ENCODE measurements at places on chromosomes 5 and 9.
A peak's percentile ranks its signal among the peaks of the same experiment; 100 is the strongest.

- no peak for DNase-seq
Measured at GRCh38 chr9:33135470-33135958, 31.6 kb downstream of the B4GALT1 start.

- no peak for DNase-seq
Measured at GRCh38 chr5:15595929-15596328, 95.9 kb downstream of the FBXL7 start.

- DNase-seq, result no peak
Measured at GRCh38 chr5:73692166-73692640, 66.2 kb downstream of the ARHGEF28 start.

DNA sequence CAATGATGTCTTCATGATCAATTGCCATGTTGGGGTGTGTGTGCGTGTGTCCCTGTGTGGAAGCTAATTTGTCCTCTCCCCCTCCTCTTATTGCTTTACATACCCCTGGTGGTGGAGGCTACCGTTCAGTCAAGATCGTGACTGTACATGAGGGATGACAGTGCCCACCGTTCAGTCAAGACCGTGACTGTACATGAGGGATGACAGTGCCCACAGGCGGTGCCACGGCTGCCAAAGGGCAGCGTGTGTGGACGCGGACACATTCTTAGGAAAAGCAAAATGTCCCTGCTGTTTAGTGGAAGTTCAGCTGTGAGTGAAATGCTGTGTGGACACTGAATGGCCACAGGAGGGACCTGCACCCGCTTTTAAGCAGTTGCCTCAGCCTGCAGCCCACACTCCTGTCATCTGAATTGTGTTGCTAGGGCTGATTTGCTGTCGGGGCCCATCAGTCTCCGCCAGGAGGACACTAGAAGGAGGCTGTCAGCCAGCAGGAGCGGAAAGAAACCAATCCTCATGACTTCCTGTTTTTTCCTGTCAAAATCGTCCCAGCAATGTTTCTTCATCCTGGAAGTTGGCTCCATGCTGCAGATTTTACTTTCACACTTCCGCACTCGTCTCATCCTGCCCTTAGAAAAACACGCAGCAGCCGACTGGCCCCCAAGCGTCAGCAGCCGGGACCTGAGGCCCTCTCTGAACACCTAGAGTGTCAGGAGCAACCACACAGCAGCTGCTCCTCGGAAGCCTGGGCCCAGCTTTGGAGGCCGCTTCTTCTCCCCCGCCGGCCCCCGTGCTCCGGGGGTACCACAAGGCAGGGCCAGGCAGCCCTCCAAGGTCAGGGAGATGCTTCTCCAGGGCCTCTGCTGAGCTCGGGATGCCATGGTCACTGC lies 9.1 kb downstream of the OR2V1 start:
- no peak for DNase-seq

DNA sequence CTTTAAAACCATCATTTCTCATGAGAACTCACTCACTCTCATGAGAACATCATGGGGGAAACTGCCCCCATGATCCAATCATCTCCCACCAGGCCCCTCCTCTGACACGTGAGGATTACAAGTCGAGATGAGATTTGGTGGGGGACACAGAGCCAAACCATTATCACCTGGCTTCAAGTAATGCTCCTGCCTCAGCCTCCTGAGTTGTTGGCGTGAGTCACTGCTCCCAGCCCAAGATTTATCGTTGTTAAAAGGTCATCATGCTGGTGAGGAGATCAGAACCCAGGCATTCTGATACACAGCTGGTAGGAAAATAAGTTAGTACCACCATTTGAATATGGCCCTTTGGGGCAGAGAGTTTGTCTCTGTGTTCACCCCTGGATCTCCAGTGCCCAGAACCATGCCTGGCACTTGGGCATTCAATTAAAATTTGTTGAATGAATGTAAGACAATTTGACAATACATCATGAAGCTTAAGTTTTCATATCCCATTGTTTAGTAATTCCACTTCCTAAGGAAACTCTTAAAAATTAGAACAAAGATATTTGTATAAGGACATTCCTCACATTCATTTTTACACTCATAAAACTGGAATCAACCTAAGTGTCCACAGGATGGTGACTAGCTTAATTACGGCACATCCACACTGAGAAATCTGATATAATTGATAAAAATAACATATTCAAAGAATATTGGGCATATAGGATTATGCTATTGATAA lies 58.0 kb upstream of the COL15A1 start:
- DNase-seq, result no peak

DNA sequence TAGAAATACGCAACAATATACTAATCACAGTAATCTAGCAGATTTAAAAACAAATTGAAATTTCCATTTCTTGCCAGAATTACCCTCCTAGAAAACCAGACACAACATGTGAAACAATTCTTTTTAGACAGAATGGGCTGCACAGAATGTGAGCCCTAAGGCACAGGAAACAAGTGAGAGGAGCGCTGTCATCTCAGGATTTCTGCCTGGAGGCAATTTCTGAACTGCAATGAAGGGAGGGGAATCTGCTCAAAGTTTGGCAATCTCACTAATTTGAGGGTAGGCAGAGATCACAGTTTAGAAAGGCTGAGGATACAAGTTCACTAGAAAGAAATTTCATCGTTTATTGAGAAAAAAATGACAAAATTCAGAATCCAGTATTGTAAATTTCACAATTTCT lies 70.3 kb downstream of the INIP start:
- DNase-seq, result no peak

- no peak for DNase-seq
Measured at GRCh38 chr9:107397076-107398044, 92.2 kb downstream of the KLF4 start.

- DNase-seq, result no peak
Measured at GRCh38 chr5:157362982-157363381, 97.0 kb upstream of the NIPAL4 start.

DNA sequence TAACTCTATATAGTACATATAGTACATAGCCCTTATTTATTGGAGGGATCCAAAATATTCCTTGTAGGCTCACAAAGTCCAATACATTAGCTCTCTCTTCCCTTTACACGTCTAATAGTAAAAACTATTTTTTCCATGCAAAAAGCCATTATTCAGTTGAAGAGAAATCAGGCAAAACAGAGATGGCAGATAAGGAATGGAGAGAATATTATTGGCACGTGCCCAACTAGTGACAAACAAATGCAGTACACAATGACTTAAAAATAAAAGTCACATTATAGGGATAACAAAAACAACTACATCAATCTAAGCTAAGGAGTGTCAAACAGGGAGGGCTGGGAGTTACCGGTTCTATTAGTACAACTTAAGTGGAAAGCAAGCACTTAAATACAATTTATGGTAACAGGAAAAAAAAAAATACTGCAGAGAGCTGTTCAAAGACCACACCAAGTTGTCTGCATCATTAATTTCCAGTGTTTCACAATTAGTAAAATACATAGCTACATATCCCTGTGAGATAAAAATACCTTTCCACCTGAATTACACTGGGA lies 4.1 kb upstream of the SCAI start:
- DNase-seq, result no peak

DNA sequence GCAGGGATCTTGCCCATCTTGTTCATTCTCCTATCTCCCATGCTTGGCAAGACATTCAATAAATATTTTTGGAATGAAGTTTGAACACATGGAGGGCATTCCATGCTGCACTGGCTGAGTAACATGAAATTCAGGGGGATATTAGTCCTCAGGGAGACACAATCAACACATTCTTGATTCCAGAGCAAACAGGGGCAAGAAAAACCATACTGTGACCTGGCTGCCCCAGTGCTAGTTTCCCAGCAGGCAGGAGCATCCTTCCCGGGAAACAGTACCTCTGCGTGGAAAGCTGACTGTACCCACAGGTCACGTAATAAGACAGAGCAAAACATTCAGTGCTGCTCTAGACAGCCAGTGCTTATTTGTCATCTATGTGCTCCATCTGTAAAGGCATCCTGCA lies 66.3 kb upstream of the SPOCK1 start:
- DNase-seq, result no peak

- DNase-seq, result no peak
Measured at GRCh38 chr5:99646011-99646647, 717.3 kb upstream of the CHD1 start.

DNA sequence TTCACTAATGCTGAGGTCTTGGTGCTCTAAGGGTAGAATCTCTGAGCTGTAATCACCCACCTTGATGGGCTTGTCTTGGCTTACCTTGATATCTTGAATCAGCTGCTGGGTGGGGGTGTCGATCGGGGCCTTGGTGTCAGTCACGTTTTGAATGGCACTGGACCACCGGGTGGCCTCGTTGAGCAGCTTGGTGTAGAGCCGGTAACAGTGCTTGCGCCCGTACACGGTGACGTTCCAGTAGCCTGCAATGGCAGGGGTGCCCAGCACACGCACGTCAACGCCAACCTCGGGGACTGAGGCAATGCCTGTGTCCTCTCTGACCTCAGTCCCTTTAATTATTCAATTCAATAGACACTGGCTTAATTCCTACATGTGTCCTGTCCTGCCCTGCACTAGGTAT lies 63.1 kb upstream of the RETREG1 start:
- no peak for DNase-seq

GRCh38 chr5:132797651-132798050 lies 15.5 kb upstream of the SOWAHA start:
- DNase-seq, result no peak

DNA sequence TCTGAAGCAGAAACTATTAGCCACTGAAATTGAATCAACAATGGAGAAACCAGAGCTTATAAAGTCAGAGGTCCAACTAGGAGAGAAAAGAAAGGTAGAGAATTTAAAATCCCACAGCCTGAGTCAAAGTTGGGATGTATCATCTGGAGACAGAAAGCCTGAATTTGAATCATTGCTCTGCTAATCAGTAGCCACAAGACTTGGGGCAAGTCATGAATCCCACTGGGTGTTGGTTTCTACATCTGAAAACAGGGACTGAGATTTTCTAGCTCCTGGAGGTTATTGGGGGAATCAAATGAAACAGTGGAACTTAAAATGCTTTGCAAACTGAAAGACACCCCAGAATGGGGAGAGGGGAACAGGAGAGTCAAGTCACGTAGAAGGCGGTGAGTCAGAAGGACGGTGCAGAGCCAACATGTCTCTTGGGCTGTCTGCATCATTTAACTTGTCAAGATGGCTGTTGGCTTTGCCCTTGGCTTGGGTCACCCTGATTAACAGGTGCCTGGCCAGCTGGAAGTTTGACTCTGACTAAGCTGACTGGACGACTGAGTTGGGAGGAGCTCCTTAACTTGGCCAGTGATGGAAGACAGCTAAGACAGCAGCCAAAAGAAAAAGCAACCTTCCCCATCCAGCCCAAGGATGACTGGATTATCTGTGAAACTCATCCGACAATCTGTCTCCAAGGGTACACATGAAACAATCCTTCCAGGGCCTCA lies 60.6 kb upstream of the ADRA1B start:
- no peak for DNase-seq

GRCh38 chr9:15743512-15743911 lies 190.7 kb downstream of the CCDC171 start:
- DNase-seq, result no peak

- DNase-seq, result peak; percentile 62
Measured at GRCh38 chr9:137550231-137550621, at the start of gene PNPLA7. Gene PNPLA7, minus strand, starts transcription at chr9:137550402. Its CDS starts 205 bp downstream, at chr9:137550197.

- DNase-seq, result no peak
Measured at GRCh38 chr5:177431317-177432142, 5.1 kb downstream of the GRK6 start.

- DNase-seq, result no peak
Measured at GRCh38 chr5:41312478-41313060, 99.2 kb upstream of the C6 start.

- no peak for DNase-seq
Measured at GRCh38 chr5:125660231-125660895, 762.8 kb upstream of the GRAMD2B start.

DNA sequence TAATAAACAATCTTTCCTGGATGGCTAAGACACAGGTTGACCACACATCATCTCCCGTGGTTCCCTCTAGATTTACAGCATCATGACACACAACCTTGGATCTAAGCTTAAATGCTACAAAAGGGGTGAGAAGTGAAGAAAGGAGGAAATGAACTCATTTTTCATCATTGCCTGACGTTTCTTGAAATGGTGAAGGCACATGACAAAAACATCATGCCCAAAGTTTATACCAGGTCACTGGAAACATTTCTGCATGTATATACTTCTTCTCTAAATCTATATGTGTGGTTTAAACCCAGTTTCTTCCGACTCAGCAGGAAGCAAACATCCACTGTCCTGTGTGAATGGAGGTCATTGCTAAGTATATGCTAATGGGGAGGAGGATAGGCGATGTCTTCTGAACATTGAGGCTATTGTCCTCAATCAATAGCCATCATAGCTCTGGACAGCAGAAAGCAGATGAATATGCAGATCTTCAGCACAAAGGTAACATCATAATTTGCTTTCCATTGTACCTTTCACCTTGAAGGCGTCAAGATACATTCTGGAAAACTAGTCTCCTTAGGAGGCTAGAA lies 137.4 kb downstream of the MED27 start:
- no peak for DNase-seq

DNA sequence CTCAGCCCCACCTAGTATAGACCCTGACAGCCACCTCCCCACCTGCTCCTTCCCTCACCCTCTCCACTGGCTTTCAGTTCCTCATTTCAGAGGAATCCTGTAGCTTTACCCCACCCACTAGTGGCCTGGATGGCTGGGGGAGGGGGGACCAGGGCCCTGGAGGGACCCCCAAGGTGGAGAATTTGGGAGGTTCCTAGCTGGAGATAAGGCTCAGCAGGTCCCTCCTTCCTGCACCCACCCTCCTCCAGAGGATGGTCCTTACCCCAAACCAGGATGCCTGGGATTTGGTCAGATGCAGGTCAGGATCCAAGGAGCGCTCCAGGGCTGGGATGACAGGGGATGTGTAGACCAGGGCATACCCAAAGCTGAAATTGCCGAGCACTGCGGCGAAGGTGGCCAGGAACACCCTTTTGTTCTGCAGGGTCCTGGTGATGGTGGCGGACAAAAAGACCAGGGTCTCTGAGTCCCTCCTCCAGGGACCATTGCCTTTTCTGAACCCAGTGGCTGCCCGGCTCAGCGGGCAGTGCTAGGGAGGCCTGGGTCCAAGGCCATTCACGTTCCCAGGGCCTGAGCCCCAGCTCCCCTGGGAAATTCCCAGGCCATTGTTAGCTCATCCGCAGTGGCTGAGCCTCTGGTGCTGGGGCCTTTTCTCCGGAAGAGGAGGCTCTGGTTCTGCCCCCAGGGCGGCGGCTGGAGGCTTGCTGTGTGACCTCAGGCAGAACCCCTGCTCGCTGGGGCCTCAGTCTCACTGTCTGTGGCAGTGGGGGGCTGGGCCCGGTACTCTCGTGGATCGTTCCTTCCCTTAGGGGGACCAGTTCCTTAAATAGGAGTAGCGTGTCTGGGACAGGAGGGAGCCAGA lies 678 bp downstream of the SLC2A6 start:
- peak; percentile 47 for DNase-seq

GRCh38 chr9:36738318-36738976 lies 165.8 kb downstream of the MELK start:
- no peak for DNase-seq

GRCh38 chr9:29211003-29211579 lies 1637.8 kb upstream of the C9orf72 start:
- peak; percentile 60 for DNase-seq

- peak; percentile 29 for DNase-seq
Measured at GRCh38 chr9:78031444-78031892, at the start of gene GNAQ. Gene GNAQ, minus strand, starts transcription at chr9:78031811. Its CDS starts 576 bp downstream, at chr9:78031235.
